RWPE1 (cell line): ENCODE measurements at places on chromosomes 3 and 15.

DNA sequence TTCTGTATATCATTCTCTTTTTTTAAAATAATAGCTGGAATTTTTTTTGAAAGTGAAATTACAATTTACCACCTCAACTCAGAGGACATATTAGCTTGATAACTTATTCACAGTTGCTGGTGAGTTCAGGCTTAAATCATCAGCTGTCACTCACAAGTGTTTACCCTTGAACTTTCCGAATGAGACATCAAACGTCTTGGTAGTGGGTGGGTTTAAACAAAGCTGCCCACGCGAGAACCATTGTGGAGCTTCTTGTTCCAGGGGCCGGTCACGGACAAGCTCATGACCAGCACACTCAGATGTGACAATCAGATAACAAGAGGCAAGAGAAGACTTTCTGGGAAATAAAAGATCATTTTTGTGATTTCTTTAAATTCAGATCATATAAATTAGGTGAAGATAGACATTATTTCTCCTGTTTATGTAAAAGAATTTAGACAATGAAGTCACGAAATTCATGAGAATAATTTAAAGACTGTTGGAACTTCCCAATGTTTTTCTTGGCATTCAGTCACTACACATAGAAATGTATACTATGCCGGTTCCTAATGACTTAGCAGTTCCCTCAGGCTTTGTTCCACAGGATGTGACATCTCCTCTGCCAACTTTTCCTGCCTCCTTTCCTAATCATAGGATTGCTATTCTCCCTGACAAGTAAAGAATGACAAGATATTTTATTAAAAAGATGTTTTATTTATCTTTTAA is 29.3 kb downstream of the BTD start:
- no peak for DNase-seq

- DNase-seq, result no peak
Measured at GRCh38 chr15:66136948-66137347, 116.6 kb downstream of the MEGF11 start.

GRCh38 chr3:14483286-14483685 is 56.9 kb downstream of the GRIP2 start:
- no peak for DNase-seq

DNA sequence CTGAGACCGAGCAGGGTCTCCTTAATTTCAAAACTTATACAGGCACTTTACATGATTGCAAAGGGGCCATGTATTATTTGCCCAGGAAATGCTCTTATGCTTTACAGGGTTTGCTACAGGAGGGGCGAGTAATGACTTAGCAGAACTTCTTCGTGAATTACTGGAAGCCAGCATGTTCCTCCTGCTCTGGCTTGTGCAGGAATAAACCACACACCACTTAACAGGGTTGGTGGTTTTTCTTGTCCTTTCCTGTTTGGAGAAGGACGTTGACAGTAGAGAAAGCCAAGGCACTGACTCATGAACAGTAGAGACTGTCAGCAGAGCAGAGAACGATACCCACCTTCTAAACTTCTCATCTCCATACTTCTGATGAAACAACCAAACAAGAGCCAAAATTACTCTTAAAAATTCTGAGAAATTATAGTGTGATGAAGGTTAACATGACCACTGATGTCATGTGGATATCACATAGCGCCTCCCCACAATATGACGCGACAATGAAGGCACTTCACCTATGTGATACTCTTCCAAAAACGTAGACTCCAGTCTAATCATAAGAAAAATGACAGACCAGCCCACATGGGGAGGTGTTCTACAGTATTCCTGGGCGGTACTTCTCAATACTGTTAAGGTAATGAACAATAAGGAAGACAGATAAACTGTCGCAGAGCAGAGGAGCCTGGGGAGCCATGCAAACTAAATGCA is 24.7 kb upstream of the MCTP2 start:
- peak; percentile 8 for DNase-seq

- DNase-seq, result no peak
Measured at GRCh38 chr15:101600035-101600434, 52.1 kb downstream of the TM2D3 start.

- peak; percentile 94 for DNase-seq
Measured at GRCh38 chr3:177357352-177358090, 160.2 kb upstream of the TBL1XR1 start.

GRCh38 chr15:92294759-92295158 is 98.9 kb upstream of the ST8SIA2 start:
- no peak for DNase-seq

DNA sequence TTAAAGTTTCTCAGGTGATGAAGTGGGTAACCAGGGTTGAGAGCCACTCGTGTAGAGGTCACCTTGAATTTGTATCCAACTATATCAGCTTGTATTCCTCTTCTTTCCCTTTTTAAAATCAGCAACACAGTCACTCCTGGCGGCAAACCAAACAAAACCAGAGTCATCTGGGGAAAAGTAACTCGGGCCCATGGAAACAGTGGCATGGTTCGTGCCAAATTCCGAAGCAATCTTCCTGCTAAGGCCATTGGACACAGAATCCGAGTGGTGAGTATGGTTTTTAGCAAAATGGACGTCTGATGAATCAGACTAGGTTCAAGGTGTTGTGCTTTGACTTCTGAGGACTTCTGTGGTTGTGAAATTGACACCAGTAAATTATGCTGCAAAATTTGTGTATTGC is 3.9 kb downstream of the RPL35A start:
- no peak for DNase-seq

GRCh38 chr3:154956815-154957214 is 123.3 kb upstream of the MME start:
- DNase-seq, result no peak

- no peak for DNase-seq
Measured at GRCh38 chr15:27585041-27585640, 514.0 kb downstream of the OCA2 start.

- DNase-seq, result no peak
Measured at GRCh38 chr3:170893895-170894294, 14.5 kb downstream of the EIF5A2 start.

DNA sequence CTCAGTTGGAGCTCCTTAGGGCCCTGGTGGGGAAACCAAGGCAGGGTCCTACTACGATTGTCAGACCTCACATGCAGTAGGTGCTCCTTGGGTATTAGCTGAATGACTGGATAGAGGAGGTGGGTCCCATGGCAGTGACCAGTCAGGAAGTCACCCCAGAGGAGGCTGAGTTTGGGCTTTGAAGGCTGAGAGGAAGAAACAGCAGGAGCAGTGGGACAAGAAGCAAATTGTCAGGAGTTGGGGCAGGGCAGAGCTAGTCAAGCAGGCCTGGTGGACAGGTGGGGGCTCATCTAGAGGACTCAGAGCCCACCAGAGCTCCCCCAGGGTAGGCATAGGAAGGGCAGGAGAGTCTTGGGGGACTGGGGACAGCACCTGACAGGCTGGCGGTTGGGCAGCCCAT is 3.1 kb downstream of the NBEAL2 start:
- no peak for DNase-seq

DNA sequence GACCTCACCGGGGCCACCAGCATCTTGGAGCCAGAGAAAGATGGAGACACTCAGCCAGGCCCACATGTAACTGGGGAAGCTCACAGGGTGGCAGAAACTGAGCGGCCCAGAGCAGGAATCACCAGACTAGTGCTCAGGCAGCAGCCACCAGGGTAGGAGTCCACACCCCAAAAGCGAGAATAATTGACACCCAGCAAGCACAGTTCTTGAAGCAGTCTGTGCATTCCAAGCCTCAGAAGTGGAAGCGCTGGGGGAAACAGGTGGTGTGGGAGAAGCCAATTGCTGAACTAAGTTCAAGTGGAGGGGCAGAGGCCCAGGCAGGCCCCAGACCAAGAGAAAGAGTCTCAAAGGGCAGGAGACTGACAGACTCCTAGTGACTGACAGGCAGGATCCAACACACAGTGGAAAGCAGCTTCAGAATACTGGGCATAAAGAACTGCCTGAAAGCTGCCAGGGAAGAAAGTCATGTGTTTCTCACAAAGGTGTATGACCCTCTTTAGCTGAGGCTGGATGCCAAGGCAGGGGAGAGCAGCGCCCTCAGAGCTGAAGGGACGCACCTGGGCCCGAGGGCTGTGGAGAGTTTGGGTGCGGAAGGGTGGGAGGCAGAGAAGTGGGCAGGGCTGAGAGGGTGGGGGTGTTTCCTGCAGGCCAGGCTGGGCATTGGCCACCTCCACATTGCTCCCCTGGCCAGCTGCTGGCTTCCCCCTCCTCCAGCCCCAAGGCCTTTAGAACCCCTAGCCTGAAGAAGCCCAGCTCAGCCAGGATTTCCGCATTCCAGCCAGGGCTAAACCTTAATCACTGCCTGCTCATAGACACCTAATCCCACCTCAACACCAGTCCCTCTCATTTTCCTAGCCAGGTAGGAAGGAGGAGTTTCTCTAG is 7.7 kb downstream of the NT5DC2 start:
- DNase-seq, result no peak

- DNase-seq, result no peak
Measured at GRCh38 chr3:74664606-74665005, 50.1 kb upstream of the CNTN3 start.

- no peak for DNase-seq
Measured at GRCh38 chr3:127531821-127532220, 58.7 kb downstream of the TPRA1 start.

GRCh38 chr15:89829616-89830440 is 15.2 kb upstream of the ANPEP start:
- no peak for DNase-seq

GRCh38 chr15:61195116-61196002 is 33.7 kb downstream of the RORA start:
- peak; percentile 26 for DNase-seq

DNA sequence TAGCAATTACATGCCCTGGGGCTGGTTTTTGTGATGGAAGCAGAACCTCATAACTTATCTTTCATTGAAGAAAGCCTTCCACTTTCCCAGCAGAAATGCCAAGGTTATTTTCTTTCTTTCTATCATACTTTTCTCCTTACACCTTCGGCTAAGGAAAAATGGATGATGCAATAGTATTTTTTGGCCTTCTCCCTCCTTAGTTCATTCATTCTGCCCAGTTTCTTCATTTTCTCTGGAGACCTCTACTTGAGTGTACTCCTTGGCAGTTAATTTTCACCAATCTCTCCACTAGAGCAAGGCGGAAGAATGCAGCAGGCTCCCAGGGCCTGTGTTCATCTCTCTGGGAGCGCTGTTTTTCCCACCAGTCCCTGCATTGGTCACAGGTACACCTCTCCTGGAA is 7.6 kb upstream of the P2RY1 start:
- DNase-seq, result no peak

DNA sequence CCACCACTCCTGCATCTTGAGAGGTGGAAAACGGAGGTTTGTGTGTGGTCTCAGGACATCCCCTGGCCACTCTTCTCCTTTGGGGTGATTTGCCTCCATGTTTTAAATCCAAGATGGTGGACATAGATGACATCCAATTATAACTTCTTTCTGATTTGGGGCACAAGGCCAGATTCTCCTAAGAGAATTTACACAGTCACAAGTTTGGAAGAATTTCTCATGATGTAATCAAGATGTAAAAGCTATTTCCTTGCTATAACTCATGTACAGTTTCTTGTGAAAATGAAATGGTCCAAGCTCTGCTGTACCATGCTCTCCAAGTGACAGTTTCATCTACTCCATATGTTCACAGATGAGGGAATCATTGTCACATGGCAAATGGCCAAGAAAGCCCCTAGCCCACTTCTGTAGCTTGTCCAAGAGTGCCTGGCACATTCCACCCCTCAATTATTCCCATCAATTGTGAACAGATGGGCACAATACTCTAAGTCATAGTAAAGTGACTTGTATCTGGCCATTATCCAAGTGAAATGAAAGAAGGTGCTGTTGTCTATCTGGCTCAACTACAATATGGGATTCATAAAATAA is 134.6 kb upstream of the ROPN1 start:
- DNase-seq, result no peak

GRCh38 chr3:54714035-54714434 is 213.8 kb downstream of the LRTM1 start:
- DNase-seq, result no peak

GRCh38 chr15:85154061-85154460 is 172.4 kb downstream of the PDE8A start:
- DNase-seq, result no peak

DNA sequence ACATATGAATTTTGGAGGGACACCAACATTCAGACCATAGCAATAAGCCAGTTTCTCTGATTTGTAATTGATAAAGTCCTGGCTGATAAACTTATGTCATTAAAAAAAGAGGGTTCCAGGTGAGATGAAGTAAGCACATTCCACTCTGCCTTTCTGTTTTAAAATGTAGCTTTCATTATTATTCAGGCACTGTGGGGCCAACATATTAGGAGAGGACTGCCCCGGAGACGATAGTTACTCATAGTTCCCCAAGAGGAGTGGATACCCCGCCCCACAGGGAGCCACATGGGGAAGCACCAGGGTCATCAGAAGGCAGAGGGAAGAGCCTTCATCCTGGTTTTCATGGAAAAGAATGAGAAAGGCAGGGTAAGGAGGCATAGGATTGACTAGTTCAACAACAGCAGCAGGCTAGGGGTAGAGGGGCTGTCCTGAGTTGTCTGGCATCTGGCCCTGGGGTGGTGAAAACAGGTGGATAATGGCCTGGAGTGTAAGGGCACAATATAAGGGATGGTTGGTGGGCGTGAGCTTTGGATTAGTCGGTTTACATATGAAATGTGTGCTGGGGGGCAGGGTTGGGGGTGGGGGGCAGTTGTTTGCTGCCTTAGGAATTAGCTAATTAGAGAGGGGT is 78.7 kb upstream of the PROK2 start:
- DNase-seq, result no peak

- no peak for DNase-seq
Measured at GRCh38 chr15:42811433-42811832, 74.5 kb upstream of the CDAN1 start.

DNA sequence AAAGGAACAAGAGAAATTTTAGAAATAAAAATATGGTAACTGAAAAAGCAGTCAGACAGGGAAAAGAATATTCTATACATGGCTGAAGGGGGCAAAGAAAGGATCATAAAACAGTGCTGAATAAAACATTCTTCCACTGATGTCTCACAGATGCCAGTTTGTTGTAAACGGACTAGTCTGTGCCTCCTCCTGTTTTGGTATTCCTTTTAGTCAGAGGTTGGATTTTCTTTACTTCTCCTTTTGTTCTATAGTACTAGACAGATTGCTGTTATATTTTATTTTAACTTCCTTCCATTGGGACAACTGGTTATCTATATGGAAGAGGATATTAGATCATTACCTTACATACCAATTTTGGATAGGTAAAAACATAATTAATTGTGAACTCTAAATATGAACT is 16.0 kb upstream of the GNB5 start:
- DNase-seq, result no peak

DNA sequence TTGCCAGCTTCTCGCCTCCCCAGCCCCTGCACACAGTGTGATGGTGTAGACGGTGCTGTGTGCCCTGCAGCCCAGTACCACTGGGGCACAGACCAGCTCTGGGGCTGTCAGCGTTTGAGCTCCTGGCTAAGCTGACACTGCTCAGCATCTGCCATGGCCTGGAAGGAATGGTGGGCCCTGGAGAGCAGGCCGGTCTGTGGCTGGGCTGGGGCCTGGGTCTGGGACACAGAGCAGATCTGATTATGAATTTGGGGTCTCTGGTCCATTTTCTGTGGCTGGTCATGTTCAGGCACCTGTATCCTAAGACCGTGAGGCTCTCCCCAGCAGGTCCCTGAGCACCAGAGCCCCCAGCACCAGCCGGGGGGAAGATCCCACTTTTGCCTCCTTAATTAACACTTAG is 34.7 kb downstream of the HCN4 start:
- no peak for DNase-seq

- DNase-seq, result no peak
Measured at GRCh38 chr15:69500339-69500738, 47.7 kb downstream of the RPLP1 start.
